ENCODE measurements at places on chromosomes 4 and X.

- DNase-seq: no peak
Measured at GRCh38 chr4:8699479-8700145, 107.0 kb downstream of the CPZ start.

GRCh38 chr4:118816538-118817177, 19.3 kb downstream of the SEC24D start:
- no peak for DNase-seq

DNA sequence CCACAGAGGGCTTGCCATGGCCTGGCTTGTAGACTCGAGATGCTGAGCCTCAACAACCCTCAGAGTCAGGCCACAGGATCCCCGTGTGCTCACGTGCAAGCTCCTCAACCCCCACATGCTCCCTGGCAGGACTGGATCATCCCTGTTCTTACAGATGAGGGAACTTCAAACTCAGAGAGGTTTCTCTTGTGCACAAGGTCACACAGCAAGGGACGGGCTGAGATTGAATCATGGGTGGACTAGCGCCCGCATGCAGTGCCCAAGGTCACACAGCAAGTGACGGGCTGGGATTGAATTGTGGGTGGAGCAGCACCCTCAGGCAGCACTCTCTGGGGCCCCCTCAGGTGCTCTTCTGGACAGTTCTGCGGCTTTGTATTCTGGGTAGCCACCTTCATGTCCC, 60.6 kb upstream of the AFAP1 start:
- DNase-seq: no peak

- DNase-seq: no peak
Measured at GRCh38 chr4:38213083-38213805, 253.0 kb downstream of the PTTG2 start.

- peak; percentile 27 for DNase-seq
Measured at GRCh38 chrX:135393051-135393450, 28.7 kb upstream of the SMIM10L2A start.

DNA sequence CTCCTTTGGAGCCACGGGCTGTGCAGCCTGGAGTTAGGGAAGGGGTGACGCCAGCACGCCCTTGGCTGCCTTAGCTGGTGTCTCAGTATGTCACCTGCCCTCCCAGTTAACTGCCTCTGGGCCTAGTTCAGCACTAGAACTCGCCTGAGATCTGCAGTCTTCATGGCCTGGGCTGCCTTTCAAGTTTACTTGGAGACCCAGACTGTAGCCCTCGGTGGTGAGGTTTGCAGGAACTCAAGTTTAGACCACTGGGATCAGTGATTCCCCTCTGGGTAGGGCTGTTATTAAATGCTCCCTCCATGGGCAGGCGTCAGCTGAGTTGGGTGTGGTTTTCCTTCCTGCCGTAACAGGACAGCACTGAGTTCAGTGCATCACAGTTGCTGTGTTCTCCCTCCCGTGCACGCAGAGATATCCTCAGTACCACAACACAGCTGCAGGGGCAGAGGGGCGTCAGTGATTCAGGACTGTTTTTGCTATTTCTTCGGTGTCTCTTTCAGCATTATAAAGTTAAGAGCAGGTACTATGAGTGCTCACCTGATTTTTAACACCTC, 30.5 kb downstream of the PLAC8 start:
- no peak for DNase-seq

GRCh38 chr4:173522160-173522950, 7.7 kb downstream of the HAND2 start:
- no peak for DNase-seq

DNA sequence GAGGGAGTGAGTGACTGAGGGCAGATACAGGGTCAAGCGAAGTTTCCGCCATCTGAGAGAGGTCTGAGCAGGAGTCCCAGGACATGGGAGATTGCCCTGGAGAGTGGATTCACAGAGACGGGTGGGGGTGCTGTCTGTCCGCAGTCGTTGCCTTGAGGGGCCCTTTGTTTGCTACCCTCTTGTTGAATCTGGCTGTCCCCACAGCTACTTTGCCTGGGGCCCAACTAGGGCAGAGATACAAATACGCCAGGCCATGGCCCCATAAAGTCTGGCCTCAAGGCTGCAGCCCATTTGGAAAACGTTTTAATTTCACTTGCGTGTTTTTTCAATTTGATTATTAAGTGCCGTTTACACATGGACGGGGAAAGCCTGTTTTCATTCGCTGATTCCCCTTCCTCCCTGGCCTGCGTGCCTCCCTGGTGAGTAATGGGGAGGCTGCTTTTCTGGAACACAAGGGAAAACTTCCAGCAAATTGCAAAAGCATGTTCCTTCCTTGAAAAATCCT, 134.4 kb downstream of the SMIM20 start:
- DNase-seq: no peak

DNA sequence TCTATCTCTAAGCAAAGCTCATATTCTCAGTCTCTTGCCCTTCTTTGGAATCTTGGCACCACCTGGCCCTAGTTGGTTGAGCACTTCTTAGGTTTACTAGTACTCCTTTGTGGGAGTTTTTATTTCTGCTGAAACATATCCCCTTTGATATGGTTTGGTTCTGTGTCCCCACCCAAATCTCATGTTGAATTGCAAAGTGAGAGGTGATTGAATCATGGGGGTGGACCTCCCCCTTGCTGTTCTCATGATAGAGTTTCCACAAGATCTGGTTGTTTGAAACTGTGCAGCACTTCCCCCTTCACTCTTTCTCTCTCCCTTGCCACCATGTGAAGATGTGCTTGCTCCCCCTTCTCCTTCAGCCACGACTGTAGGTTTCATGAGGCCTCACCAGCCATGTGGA, 22.2 kb upstream of the SYNPO2 start:
- DNase-seq: no peak

DNA sequence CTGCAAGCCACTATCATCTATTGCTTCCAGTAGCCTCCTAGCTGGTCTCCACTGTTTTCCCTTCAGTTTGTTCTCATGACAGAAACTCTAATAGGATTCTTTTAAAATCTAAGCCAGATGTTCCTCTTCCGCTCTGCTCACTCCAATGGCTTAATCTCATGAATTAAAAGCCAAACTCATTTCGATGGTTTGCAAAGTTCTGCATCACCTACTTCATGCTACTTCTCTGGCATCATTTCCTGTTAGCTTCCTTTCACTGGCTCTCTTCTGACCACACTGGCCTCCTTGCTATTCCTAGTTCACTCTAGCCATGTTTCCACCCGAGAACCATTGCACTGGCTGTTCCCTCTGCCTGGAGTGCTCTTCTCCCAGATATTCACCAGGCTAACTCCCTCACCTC, 102.0 kb upstream of the LSM6 start:
- DNase-seq: no peak

GRCh38 chrX:111868726-111869638, 7.0 kb upstream of the TRPC5OS start:
- peak; percentile 19 for DNase-seq

DNA sequence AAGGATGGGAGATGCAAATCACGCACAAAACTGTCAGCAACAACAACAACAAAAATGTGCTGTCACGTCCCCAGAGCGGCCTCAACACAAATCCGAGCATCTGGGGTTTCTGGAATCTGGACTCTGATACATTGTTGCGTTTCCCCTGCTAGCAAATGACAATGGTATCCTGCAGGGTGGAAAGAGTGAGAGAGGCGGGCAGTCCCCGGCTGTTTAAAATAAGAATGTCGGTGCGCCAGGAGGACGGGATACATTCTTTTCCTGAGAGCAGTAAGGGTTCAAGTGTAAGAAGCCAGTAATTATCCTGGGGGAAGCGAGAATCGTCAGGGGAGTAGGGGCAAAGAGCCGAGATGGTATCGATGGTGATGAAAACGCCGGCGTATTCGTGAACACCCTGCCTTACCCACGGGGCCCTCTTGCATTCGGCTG, 310.2 kb downstream of the ASMT start:
- DNase-seq: no peak

- peak; percentile 36 for DNase-seq
Measured at GRCh38 chr4:141636771-141637460, 533 bp downstream of the IL15 start.

DNA sequence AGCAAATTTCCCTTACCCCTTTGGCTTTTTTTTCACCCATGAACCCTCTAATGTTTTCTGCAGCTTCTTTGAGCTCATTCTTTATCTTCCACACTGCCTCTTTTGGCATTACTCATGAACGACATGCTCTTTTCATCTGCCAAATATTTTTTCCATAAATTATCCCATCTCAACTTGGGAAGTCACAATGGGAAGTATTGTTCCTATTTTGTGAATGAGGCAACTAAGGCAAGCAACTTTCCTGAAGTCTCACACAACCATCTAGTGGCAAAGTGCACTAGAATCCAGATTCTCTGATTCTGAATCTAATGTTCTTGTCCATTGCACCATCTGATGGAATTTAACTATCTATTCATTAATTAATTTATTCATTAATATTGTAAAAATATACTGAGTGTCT, 625 bp downstream of the RTL9 start:
- DNase-seq: no peak

DNA sequence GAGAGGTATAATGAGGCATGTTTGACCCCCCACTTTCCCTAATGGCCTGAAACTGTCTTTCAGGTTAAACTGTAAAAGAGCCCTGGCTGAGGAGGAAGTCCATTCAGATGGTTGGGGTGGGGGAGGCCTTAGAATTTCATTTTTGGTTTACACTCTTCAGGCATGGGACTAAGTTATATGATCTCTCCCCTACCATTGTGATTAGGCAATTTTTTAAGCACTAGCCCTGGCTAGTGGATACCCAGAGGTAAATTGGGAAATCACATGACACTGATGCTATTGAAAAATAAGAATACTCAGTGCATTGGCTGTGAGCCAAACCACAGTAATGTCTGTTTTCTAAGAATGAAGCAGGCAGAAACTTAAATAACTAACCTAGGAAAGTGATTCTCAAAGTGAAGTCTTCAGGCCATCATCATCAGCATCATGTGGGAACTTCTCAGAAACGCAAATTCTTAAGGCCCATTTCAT, 149.7 kb downstream of the RRAGB start:
- DNase-seq: peak; percentile 34

DNA sequence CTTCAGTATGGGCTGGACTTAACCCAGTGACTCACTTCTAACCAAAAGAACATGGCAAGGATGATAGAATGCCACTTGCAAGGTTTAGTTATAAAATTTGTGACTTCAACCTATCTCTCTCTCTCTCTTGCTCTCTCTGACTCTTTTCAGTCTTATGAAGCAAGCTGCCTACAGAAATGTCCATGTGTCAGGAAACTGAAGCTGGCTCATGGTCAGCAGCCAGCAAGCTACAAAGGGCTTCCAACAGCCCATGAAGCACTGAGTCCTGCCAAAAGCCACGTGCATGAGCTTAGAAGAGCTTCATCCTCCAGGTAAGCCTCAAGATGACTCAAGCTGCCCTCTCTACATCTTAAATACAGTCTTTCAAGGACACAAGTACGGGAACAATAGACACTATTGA, 100.3 kb downstream of the HS3ST1 start:
- DNase-seq: no peak

DNA sequence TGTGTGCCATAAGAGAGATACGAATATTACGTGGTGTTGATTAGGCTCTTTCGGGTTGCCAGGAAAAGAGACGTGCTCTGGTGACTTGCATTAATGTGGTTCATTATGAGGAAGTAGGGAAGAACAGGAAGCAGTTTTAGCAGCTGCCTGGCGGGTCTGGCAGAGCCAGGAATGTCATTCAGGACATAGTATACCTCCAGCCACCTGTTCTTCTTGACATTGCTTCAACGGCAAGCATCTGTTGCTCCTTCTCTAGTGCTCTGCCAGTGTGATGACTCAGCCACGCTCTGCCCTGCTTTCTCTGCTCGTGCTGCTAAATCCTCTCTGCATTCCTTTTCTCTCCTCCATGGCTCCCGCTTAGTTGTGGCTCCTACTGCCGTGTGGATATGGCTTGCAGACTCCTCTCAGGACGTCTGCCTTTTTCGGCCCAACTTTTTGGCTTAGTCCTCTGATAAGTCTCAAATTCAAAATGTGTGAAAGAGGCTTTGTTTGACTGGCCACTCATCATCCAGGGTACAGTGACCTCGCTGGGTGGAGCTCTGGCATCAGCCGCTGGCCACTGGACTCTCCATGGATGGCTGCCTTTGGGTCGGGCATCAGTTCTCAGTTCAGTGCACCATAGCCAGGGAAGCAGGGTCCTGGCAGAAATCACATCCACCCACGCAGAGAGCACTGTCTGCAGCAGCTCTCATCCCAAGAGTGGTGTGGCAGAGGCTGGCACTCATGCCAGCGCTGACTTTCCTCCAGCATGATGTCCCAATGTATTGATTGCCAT, 89.3 kb upstream of the KLF3 start:
- peak; percentile 40 for DNase-seq

GRCh38 chr4:181550381-181550780, 692.8 kb upstream of the TENM3 start:
- DNase-seq: no peak
